ENCODE measurements at places on chromosomes 6 and 20.

DNA sequence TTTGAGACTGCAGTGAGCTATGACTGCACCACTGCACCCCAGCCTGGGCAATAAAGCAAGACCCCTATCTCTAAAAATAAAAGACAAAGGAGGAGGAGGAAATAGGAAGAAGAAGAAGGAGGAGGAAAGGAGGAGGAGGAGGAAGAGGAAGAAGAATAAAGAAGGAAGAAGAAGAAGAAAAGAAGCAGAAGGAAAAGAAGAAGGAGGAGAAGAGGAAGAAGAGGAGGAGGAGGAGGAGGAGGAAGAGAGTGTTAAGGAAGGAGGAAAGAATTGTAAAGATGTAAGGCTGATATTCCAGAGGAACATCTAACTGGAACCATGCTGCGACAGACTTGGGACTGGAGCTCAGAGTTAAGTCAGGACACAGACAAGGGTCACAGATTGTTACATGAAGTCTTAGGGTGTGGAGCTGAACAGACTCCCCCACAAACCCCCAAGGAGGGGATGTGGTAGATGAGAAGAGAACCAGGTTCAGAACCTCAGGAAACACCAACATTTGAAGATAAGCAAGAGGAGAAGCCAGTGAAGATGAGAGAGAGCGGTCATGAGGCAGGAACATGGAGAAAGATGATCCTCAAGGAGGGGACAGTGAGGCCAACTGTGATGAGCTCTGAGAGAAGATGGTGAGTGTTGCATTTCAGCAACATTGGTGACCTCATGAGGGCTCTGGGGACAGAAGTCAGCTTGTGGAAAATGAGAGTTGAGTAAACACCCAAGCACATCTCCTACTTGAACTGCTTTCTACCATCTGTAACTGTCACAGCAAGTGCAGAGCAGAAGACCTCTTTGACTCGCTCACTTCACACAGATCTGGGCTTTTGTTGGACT is 118.2 kb downstream of the CD164 start:
- DNase-seq, result no peak

DNA sequence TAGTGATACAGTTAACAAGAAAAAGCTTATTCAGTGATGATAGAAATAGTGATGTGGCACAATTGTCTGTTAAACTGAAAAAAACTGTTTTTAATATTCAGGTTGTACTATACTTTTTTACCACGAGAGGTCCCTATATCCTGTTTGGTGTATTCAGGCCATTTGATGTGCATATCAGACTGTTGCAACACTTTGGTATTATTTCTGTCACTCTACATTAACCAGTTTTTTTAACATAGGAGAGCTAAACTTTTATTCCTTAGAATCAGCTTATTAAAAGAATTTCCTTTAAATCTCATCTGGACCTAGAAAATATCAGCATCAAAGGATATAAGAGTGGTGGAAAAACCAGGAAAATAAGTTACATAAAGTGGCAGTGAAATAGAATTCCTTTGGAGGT is 36.8 kb downstream of the TSPYL4 start:
- DNase-seq, result peak; percentile 45

GRCh38 chr6:67909354-67909753 is 725.7 kb upstream of the ADGRB3 start:
- DNase-seq, result no peak

DNA sequence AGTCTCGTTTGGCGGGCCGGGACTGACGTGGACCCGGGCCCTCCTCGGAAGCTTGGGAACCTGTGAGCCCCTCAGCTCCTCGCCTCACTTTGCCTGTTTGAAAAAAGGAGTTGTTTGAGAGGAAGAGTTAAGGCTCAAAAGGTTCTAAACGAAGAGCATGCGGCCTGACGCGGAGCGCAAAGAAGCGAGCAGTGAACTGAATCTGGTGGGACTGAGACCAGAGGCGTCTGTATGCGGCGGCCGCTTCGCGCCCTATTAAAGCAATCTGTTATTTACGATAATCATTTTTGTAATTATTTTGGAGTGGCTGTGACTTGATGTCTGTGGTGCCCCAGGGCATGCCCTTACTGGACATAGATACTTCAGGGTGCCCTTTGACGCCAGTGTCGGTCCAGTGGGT is 3.3 kb upstream of the TFAP2C start:
- DNase-seq, result no peak

DNA sequence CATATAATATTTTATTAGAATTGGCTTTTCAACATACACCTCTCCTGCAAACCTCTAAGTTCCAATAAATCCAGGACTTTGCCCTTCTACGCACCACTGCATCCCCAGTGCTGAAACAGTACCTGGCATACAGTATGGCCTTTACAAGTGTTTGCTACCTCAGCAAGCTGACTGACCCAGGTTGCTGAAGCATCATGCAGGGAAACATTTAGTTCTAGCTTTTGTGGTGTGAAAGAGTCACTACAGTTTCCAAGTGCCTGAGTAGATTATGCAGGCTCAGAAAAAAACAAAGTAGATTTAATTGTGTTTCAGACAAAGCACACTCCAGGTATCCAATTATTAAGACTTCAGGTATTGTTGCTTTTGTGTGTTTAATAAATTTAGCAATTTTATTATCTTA is 614.2 kb upstream of the NRSN1 start:
- no peak for DNase-seq

- no peak for DNase-seq
Measured at GRCh38 chr6:36800223-36801076, 38.8 kb downstream of the CPNE5 start.

DNA sequence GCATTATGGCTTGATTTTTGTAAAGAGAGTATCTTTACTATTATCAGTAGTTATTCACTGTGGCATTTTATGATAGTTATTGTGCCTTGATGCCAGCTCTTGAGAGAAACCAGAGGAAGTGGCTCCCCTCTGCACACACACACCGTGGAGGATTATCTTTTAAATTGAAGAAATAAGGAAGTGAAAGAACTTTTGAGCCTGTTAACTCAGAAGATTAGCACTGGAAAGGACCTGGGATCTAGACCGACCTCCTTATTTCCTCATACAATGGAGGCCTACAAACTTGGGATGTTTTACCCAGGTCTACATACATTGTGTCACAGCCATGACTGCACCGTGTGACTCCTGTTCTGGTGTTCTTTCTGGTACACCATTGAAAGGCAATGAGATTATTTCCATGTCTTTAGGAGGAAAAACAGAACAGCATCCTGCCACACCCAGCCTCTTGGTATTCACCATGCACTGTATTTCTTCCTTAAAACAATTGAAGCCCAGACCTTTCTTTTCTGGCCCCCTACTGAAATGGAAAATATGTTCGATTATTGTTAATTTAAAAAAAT is 40.6 kb downstream of the HECA start:
- no peak for DNase-seq

- no peak for DNase-seq
Measured at GRCh38 chr6:167700199-167700598, 126.5 kb upstream of the AFDN start.

DNA sequence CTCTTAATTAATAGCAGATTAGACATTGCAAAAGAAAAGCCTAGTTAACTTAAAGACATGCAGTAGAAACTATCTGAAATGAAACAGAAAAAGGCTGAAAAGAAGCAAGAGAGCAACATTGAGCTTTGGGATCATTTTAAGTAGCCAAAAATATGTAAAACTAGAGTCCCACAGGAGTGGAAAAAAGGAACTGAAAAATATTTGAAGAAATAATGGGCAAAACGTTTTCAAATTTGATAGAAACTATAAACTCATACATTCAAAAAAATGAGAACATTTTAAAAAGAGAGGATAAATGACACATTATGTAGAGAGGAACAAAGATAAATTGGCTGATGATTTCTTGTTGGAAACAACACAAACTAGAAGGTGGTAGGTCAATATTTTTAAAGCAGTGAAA is 166.1 kb upstream of the AKAP12 start:
- no peak for DNase-seq
